Stimulated activated CD8-positive, alpha-beta memory T cell treated with anti-CD3 and anti-CD28 coated beads, Interleukin-7, amount 100 ng/mL, for 1 hour (primary cell): ENCODE measurements at places on chromosomes 12 and 14.

DNA sequence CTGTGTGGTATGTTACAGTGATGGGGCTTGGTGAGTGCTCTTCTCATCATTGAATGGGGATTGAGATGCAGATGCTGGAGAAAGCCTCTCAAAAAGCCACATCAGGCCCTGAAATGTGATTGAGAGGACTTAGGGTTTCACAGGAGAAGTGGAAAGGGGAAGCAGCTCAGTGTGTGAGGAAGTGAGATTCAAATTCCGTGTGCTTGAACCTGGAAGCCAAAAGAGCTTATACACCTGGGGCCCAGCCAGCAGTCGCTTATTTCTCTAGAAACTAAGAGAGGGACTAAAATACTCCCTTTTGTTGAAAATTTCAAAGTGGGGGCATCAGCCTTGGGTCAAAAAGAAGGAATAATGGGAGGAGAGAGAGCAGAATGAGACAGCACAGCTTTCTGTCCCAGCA, 39.1 kb upstream of the GZMB start:
- DNase-seq: no peak

DNA sequence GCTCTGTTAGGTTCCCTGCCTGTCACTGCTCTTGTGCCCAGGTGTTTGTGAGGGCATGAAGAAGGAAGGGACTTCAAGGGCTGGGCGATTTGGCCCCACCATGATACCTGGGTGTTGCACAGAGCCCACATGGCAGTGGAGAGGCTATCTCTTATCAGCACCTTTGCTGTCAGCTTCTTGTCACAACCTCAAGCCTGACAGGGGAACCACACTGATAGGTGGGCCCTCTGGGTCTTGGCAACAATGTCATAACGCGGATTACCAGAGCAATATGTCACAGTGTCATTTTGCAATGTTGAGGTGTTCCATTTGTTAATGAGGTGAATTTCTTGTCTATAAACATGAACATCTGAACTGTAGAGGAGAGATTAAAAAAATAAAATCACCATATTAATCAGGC, 22.9 kb upstream of the CACNA1C start:
- no peak for DNase-seq

GRCh38 chr12:104651811-104652210, 195.1 kb downstream of the CHST11 start:
- no peak for DNase-seq

GRCh38 chr14:21436567-21437062, 19.3 kb downstream of the CHD8 start:
- DNase-seq: no peak

- DNase-seq: no peak
Measured at GRCh38 chr12:56709759-56710376, 15.2 kb downstream of the NACA start.

DNA sequence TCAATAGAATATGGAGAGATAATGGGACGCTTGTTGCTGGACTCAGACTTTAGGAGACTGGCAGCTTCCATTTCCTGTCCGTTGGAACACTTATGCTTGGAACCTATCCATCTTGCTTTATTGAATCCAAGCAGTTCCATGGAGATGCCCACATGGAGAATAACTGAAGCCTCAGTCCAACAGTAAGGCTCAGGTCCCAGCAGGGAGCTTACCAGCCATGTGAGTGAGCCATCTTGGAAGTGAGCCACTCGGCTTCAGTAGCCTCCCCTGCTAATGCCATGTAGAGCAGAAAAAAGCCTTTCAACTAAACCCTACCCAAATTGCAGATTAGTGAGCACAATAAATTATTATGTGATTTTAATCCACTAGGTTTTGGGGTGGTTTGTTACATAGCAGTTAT, 538.8 kb upstream of the STXBP6 start:
- DNase-seq: no peak
